ENCODE measurements at places on chromosomes 5 and 9.
A peak's percentile ranks its signal among the peaks of the same experiment; 100 is the strongest.

- DNase-seq, result no peak
Measured at GRCh38 chr9:135379540-135380267, 99.9 kb upstream of the PPP1R26 start.

- peak; percentile 90 for DNase-seq
Measured at GRCh38 chr9:104991144-104991953, 63.4 kb upstream of the ABCA1 start.

GRCh38 chr9:94600715-94601114 lies 7.1 kb upstream of the FBP2 start:
- no peak for DNase-seq

DNA sequence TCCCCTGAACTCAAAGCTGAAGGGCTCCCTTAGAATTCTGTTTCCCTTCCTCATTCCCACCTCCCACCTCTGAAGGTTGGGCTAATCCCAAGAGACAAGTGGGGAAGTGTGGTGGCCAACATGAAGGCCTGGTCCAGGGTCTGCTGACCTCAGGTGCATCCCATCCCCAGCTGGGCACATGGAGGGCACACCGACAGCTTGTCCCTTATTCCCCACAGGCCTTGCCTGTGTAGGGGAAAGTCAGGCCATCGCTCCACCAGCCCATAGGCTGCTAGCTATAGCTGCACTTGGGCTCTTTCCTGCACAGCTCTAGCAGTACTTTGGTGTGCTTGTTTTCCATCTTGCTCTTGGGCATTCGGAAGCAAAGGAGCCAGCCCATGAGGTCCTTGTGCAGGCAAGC lies 247.7 kb downstream of the CDH12 start:
- DNase-seq, result no peak

- no peak for DNase-seq
Measured at GRCh38 chr5:178989311-178989710, 5.8 kb downstream of the GRM6 start.

GRCh38 chr5:109307456-109307855 lies 102.3 kb downstream of the PJA2 start:
- no peak for DNase-seq

DNA sequence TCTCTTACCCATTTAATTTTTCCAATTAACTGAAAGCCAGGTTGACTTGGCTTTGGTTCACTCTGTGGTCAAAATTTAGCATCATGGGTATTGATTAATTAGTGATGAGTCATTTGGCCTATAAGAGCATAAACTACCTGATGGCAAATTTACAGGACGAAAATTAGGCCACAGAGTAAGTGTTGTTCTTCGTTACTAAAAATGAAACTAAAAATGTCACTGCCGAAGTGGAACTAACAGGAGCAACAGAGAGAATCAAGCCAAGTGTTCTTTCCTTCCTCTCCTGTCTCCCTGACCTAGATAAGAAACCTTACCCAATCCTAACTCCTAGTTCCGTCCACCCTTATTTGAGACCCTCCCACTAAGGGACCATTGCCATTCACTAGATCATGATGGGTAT lies 176.9 kb downstream of the RAB3C start:
- DNase-seq, result no peak
